ENCODE measurements at places on chromosomes 2 and 18. TPM values are rescaled to one million over a fixed set of nuclear protein-coding genes. Genes with fewer than 3 reads are reported as not detected.

The CDK5R2 gene
- 2.2 TPM for total RNA-seq

The C2orf66 gene
- total RNA-seq, result 0.09 TPM

The GPBAR1 gene
- total RNA-seq, result 0.15 TPM

The IL18R1 gene
- 0.87 TPM for total RNA-seq

The MOCOS gene
- 2.7 TPM for total RNA-seq

The CNTNAP5 gene
- not detected for total RNA-seq

The GREB1L gene
- 2.3 TPM for total RNA-seq

The TDRD15 gene
- total RNA-seq, result not detected

The UGT1A8 gene
- total RNA-seq, result not detected

The MAP3K19 gene
- total RNA-seq, result not detected

The USP40 gene
- total RNA-seq, result 24.0 TPM

The INHBB gene
- 13.4 TPM for total RNA-seq

The MTCL1 gene
- 55.8 TPM for total RNA-seq

The FAM124B gene
- total RNA-seq, result not detected

The SH3BP4 gene
- 28.9 TPM for total RNA-seq

The ANKRD30BL gene
- not detected for total RNA-seq

The GAREM2 gene
- total RNA-seq, result 9.7 TPM

The SP9 gene
- total RNA-seq, result 2.4 TPM

The DSEL gene
- 0.44 TPM for total RNA-seq

The RGPD4 gene
- total RNA-seq, result 0.07 TPM

The FAM237A gene
- total RNA-seq, result not detected

The AQP12A gene
- not detected for total RNA-seq

The SMYD1 gene
- total RNA-seq, result not detected

The SCG2 gene
- 1.3 TPM for total RNA-seq

The LRRTM4 gene
- total RNA-seq, result not detected

The RIT2 gene
- total RNA-seq, result not detected

The COLEC11 gene
- total RNA-seq, result 0.67 TPM

The FEV gene
- total RNA-seq, result not detected

The SERPINB4 gene
- 0.17 TPM for total RNA-seq

The AGXT gene
- not detected for total RNA-seq

The PCARE gene
- total RNA-seq, result not detected

The ACTG2 gene
- total RNA-seq, result 0.16 TPM

The ALPP gene
- 0.35 TPM for total RNA-seq

The MROH2A gene
- total RNA-seq, result 0.10 TPM

The TBR1 gene
- not detected for total RNA-seq

The KLHL30 gene
- total RNA-seq, result 0.06 TPM

The CYTIP gene
- not detected for total RNA-seq

The VAMP8 gene
- 14.5 TPM for total RNA-seq

The OTOS gene
- not detected for total RNA-seq

The TLX2 gene
- 0.14 TPM for total RNA-seq

The IKZF2 gene
- 0.11 TPM for total RNA-seq

The FLACC1 gene
- total RNA-seq, result not detected

The IL36G gene
- total RNA-seq, result 0.10 TPM

The SERPINB13 gene
- not detected for total RNA-seq

The SKOR2 gene
- total RNA-seq, result not detected

The METTL21A gene
- 29.1 TPM for total RNA-seq

The STK11IP gene
- 17.7 TPM for total RNA-seq

The PPP4R1 gene
- total RNA-seq, result 40.3 TPM

The EHBP1 gene
- 69.8 TPM for total RNA-seq

The TNS1 gene
- 8.2 TPM for total RNA-seq

The CRYGC gene
- total RNA-seq, result not detected

The BUB1 gene
- 46.1 TPM for total RNA-seq

The GAD1 gene
- total RNA-seq, result 0.73 TPM

The DSC3 gene
- 1.8 TPM for total RNA-seq

The SLC38A11 gene
- not detected for total RNA-seq

The CASP8 gene
- 40.0 TPM for total RNA-seq

All from A549 treated with CpdA at 1 μM for 4 hours (cell line).